ENCODE measurements at places on chromosomes 1 and 21.

- peak; percentile 39 for DNase-seq
Observed at GRCh38 chr1:3910857-3911845, 11.1 kb upstream of the C1orf174 start.

DNA sequence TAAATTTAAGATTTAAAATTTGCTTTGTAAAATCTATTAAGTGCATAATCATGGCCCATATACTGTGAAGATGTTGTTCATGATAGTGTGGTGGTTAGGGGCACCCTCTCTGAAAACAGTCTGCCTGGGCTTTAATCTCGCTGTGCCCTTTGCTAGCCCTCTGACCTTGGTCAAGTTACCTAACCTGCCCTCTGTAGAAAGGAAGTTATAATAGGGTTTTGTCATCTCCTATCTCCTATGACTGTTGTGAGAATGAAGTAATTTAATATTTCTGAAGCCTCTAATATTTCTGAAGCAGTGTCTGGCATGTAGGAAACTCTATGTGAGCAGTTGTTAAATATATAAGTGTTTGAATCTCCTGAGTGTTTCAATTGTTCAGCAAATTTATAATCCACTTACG lies 116.6 kb upstream of the IVNS1ABP start:
- no peak for DNase-seq

- DNase-seq: peak; percentile 47
Observed at GRCh38 chr21:34644825-34645224, 24.0 kb upstream of the CLIC6 start.

GRCh38 chr21:15893902-15894301 lies 164.1 kb downstream of the USP25 start:
- DNase-seq: no peak

Data from NCI-H226 (cell line).